Panc1 (cell line): ENCODE measurements at places on chromosomes 7 and 10.

GRCh38 chr7:97149843-97150242 lies 32.3 kb downstream of the SDHAF3 start:
- DNase-seq: no peak

DNA sequence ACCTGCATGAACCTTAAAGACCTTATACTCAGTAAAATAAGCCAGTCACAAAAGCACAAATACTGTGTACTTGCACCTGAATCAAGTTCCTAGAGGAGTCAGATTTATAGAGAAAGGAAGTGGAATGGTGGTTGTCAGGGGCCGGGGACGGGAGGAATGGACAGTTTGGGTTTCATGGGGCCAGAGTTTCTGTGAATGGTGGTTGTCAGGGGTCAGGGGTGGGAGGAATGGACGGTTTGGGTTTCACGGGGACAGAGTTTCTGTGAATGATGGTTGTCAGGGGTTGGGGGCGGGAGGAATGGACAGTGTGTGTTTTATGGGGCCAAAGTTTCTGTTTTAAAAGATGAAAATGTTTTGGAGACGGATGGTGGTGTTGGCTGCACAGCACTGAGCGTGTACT lies 260.0 kb upstream of the MKI67 start:
- DNase-seq: no peak

- no peak for DNase-seq
Observed at GRCh38 chr7:70406186-70406949, 725.6 kb upstream of the GALNT17 start.

- no peak for DNase-seq
Observed at GRCh38 chr10:80771902-80772555, 234.3 kb downstream of the SH2D4B start.

GRCh38 chr10:63665670-63666134 lies 144.5 kb downstream of the REEP3 start:
- no peak for DNase-seq

DNA sequence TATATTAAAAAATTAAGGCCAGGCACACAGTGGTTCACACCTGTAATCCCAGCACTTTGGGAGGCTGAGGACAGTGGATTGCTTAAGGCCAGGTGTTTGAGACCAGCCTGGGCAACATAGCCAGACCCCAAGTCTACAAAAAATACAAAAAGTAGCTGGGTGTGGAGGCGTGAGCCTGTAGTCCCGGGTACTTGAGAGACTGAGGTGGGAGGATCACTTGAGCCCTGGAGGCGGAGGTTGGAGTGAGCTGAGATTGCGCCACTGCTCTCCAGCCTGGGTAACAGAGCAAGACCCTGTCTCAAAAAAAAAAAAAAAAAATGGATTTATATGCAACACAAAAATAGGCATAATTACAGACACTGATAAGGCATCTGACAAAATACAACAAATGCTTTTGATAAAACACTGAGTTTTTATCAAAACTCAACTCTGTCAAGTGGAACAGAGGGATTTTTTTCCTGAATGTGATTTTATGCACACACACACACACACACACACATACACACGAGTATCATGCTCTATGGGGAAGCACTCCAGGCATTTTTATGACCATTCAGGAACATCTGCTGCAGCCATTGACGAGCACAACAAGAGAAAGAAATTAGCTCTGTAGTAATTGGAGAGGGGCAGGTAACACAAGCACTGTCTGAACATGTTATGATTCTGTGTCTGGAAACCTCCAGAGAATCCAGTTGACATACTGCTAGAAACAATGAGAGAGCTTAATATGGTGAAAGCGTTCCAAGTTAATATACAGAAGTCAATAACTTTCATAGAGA lies 193.1 kb downstream of the WDR37 start:
- no peak for DNase-seq

GRCh38 chr7:31747553-31747952 lies 60.5 kb downstream of the PPP1R17 start:
- peak; percentile 5 for DNase-seq

DNA sequence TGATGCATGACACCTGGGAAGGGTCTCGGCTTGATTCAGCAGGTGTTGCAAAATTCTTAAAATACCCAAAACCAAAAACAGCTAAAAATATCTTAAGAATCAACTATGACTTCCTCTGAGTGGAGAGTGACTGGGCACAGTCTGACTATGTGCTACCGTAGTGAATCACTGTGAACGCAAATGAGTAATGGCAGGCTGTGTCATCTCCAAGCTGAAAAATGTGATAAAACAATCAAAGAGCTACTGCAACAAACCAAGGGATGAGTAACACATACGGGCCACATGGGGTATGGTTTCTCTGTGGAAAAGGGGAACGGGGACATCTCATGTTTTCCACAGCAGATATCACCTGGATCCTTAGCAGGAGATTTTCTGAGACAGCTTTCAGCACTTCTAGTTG lies 127.5 kb downstream of the ABCA13 start:
- DNase-seq: peak; percentile 41

- no peak for DNase-seq
Observed at GRCh38 chr7:139667377-139667776, 110.4 kb downstream of the HIPK2 start.

DNA sequence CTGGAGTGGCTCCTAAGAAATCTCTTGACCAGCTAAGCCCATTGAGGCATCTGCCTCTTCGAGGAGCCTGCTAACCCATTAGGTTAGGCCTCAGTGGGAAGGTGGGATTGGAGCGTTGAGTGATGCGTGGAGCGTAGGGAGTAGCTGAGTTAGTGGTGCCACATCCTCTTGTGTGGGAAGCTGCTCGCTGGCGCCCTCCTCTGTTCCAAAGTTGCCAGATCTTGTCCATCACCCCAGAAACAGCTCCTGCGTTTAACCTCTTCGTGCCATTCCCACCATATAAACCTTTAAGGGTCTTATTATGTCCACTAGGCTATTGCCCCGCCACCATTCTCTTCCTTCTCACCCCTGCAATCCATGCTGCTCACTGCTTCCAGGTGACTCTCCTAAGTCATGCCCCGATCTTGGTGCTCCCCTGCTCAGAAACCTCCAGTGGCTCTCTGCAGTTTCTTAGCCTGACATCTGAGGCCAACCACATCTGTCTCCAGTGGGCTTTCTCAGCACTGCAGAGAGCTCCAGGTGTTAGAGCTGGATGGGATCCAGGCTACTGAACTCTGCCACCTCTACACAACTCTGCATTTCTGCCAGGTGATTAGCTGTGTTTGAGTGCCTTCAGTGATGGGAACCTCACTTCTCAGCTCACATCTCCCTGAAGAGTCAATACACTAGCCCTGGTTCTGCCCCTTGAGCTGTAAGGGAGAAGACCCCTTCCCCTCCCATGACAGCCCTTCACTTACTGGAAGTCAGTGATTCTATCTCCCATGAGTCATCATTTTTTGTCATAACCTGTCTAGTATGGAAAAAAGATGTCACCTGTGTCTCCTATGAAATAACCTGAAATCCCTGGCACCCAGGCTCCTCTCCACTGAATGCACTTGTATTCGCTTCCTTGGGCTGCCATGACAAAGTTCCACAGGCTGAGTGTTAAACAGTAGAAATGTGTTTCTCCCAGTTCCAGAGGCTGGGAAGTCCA lies 65.0 kb upstream of the FGFR2 start:
- no peak for DNase-seq

- DNase-seq: no peak
Observed at GRCh38 chr7:44615149-44615611, 8.8 kb downstream of the OGDH start.

GRCh38 chr7:22622116-22622785 lies 104.7 kb upstream of the IL6 start:
- no peak for DNase-seq

DNA sequence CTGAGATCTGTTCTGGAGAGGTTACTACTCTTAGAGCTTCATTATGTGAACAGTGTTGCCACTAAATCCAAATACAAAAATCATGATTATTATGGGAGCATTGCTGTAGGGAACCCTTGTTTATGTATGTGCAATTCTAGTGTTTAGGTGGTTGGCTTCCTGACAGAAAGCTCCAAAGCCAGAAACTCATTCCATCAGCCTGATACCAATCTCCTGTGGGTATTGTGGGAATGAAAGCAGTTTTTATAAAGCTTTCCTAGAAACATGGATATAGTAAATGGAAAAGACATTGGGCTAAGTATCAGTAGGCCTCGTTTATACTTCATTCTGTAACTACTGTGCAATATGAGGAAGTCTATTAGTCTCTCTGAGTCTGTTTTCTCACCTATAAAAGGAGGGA lies 6.4 kb downstream of the SDK1 start:
- no peak for DNase-seq

GRCh38 chr7:98548971-98549370 lies 68.1 kb upstream of the NPTX2 start:
- no peak for DNase-seq

DNA sequence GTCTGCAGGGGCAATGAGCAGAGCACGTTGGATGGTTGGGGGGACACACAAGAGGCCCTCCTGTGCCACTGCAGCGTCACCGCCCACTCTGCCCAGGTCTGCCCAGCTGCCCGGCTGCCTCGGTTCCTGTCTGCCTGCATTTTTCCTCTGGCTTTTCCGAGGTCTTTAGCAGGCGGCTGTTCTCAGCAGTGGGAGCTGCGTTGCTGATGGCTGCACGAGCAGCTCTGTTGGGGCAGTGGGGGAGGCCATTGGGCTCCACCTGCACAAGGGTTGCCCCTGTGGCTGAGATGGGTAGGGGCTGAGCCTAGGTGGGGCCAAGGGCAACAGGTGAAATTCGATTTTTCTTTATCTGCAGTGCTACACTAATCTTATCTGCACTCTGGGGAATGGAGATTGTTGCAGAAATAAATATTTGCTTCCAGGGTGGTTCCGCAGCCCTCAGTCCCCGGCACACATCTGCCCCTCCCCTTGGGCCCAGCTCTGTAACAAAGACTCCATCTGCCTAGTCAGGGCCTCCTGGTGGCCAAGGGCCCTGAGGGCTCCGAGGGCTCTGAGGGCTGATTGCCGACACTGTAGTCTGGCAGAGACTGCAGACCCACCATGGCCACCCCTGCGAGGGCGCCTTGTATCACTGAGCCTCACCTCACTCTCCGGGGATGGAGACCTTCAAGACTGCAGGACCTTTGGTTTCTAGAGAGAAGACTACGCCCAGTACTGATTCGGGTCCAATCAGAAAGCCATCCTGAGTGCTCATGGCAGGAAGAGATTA lies 141.7 kb upstream of the SHH start:
- DNase-seq: no peak

GRCh38 chr7:111982804-111983203 lies 223.4 kb downstream of the DOCK4 start:
- no peak for DNase-seq

DNA sequence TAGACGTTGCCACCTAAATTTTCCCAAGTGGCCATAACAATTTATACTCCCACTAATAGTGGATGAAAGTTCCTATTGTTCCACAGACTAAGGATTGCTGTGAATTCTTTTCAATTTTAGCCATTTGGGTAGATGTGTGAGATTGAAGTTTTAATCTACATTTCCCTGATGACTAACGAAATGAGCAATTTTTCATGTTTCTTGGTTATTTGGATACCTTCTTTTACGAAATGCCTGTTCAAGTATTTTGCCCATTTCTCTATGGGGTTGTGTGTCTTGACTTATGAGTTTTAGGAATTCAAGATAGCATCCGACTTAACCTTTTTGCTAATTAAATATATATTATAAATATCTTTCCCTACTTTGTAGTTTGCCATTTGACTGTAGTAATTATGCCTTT lies 16.4 kb upstream of the PRKG1 start:
- no peak for DNase-seq

DNA sequence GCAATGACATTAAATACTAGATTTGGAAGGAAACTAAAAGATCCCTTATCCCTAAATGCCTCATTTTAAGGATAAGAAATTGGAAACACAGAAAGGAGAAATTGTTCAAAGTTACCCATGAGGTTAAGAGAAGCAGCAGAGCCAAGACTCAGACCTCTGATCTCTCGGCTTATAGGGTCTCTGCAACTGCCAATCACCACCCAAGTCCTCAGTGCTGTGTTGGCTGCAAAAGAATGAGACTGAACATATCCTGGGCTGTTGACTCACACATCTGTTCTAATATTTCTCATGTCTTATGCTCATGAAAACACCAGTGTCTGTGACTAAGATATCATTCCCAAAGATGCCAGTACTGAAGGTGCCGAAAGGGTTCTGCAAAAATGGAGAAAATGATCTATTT lies 153.3 kb downstream of the XPNPEP1 start:
- no peak for DNase-seq

- no peak for DNase-seq
Observed at GRCh38 chr10:129532838-129533237, 65.8 kb downstream of the MGMT start.

- no peak for DNase-seq
Observed at GRCh38 chr7:159034394-159034793, 110.3 kb downstream of the VIPR2 start.

DNA sequence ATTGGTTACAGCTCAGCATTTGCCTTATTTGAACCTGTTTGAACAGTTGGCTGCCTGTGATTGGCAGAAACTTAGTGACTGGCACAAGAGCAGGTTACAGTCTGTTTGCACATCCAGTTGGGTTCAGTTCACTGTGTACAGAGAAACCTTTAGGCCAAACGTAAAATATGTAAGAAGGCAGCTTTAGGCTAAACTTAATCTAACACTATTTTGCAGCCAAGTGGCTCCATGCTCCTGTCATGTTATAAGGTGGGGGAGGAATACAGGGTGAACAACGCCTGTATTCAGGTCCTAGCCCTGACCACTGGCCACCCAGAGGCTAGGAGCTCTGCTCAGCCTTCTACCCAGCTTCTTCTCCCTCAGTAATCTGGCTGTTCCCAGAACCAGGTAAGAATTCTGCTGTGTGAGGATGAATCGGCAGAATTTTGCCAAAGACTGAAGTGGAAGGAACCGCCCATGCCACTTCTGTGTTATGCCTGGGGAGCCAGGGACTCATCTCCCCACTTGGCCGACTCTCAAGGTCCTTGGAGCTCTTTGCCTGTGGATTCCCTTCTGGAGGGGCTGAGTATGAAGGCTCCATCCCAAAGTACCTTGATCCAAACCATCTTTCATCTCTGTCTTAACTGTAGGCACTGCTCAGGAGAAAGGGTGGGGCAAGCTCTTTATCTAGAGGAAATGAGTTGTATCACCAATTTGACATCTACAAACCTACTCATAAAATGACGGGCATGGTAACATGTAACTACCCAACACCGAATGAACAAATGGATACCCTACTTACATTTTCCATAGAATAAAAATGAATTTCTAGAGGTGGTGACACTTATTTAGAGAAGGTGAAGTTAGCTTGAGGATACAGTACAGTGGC lies 164.4 kb upstream of the NAMPT start:
- no peak for DNase-seq
